Suppressor macrophage (primary cell): ENCODE measurements at places on chromosomes 11 and 22.

- no peak for DNase-seq
Observed at GRCh38 chr11:58796333-58796732, 48.2 kb downstream of the GLYATL2 start.

- no peak for DNase-seq
Observed at GRCh38 chr11:82858133-82858532, 42.1 kb downstream of the PRCP start.

DNA sequence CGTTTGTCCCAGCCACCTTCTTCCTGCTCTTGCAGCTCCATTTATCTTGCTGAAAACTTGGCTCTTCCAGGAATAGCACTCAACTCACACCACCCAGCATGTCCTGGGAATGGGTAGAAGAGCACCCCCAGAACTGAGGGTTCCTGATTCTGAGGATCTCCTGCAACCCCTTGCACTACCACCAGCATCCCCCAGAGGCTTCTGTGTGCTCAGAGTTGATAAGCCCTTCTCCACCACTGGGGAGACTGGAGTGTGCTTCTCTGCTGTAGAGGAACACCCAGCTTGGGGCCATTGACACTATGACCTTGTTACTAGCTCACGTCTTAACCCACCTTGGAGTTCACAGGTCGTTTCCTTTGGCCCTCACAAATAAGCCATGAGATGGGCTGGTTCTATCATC lies 121.0 kb downstream of the GRIK4 start:
- DNase-seq = no peak

- DNase-seq = peak; percentile 14
Observed at GRCh38 chr11:13271060-13271693, 6.4 kb upstream of the BMAL1 start.

GRCh38 chr11:121460941-121461514 lies 8.3 kb upstream of the SORL1-AS1 start:
- DNase-seq = no peak

DNA sequence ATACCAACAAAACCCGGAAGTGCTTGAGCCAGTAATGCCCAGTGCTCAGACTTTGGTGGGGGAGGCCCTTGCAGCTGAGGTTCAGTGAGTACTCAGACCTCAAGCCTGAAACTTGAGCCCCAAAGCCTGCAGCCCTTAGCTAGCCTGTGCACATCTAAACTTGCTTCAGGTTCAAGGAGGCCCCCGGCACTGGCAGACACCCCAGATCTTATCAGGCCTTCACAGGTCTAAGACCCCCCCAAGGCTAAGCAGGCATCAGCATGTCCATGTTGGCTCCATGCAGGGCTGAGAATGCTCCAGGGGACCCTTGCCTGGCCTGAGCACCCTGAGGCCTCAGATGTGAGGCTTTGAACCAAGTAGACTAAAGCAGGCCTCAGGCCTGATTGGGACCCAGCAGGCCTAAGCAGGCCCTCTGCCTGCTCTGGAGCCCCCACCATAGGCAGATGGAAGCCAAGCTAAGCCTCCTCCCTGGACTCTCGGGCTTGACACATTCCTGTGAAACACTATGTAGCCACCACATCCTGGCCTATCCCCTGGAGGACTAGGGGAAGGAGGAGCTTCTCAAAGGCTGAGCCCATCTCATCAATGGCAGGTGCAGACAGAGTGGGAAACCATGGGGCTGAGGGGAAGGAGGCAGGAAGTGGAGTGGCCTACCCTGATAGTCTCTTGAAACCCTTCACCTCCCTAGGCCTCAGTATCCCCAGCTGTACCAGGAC lies 1.2 kb upstream of the CASTOR1 start:
- DNase-seq = no peak

DNA sequence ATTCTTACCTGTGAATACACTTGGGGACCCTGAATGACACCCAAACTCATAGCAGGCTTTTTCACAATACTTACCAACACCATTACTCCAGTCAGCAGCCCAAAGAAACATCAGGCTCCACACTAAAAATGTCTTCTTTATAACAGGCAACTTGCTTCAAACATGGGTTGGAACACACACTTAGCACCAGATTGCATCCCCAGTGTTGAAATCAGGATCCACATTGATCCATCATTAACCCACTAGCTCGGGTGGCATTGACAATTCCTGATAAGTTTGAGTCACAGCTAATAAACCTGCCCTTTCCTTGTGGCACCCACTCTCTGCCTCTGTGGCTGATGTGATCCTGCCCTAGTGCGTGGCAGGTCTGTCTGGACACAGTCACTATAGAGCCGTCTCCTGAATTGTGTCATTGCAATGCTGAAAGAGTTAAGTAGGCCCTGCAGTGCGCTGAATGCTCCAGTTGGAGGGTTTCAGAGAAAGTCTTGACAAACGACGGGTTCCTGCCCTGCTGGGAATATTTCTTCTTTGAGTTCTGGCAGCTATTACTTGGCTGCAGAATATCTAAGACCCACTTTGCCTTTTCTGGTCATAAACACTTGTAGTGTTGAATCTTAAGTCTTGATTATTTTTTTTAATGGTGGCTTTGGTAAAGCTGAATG lies 19.6 kb upstream of the C11orf96 start:
- no peak for DNase-seq

DNA sequence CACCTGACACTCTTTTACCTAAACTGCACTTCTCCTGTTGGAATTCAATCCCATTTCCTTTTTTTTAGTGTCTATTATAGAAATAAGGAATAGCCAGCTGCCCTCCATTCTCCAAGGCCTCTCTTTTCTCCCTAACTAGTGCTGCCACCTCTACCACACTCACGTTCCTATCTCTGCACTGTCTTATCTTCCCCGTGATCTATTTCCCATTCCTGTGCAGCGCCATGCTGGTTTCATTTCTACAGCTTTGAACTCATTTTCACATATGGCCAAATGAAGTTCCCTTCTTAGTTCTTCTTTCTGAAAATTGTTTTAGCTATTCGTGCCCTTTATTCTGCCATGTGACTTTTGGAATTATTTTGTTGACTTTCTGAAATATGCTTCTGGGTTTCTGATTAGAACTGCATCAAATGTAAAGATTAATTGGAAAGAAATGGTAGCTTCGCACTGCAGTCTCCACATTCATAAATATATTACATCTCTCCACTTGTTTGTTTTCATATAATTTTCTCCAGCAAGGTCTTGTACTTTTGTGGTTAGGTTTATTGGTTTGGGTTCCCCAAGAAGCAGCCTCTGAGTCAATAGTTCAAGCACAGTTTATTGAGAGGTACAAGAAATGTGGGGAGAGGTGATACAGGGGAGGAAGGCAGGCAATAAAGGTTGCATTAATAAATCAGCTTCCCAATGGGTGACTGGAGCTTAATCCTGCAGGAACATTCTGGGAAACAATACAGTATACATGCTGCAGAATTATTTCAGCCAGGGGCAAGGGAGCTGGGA lies 43.7 kb upstream of the DRD2 start:
- no peak for DNase-seq

DNA sequence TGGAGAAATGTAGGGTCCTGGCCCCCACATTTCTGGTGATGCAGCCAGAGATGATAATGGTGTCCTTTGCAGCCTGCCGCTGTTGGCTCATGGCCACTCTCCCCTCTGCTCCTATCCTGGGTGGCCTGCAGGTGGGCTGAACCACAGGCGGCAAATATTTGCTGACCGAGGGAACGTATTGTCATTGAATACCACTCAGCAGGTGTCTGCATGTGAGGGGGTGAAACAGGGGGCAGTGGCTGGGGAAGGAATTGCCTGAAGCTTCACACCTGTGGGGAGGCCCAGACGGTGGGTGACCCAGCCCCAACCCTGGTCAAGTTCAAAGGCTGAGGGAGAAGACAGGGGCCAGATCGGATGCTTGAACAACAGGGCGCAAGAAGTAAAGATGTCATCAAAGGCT lies 73.3 kb upstream of the WNT11 start:
- DNase-seq = no peak

- DNase-seq = no peak
Observed at GRCh38 chr11:83709434-83709833, 423.3 kb upstream of the CCDC90B start.

DNA sequence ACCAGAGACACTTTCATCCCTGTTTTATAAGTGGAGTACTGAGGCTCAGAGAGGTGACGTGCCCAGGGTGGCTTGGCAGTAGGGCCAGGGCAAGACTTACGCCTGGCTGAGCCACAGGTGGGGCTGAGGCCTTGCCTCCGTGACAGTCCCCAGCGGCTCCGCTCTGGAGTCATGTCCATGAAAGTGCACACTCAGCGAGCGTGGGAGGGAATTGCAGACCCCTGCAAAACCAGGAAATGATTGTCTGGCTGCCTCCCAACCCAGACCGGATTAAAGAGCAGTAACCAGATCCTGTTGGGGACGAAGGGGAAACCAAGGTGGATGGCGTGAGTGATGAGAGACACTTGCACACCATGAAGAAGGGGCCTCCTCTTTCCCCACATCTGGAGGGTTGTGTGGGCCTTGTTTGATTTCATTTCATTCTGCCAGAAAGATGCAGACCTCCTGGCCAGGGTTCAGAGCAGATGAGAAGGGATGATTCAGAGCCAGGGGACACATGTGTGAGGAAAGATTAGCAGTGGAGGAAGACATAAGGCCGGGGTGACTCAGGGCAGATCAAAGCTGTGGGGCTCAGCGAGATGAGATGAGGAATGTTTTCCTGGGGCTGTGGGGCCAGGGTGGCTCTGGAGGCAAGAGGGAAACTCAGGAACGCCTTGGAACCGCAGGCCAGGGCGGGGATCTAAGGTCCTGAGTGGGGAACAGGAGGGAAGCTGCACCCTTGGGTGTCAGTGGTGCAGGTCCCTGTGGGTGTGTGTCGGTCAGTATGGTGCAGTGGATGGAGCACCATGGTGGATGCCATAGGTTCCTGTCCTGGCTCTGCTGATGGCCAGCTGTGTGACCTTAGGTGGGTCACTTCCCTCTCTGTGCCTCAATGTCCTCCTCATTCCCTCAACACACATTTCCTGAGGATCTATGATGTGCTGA lies 29.9 kb upstream of the LRRC32 start:
- peak; percentile 81 for DNase-seq

GRCh38 chr22:27045103-27045947 lies 387.9 kb downstream of the MIAT start:
- DNase-seq = peak; percentile 12

- no peak for DNase-seq
Observed at GRCh38 chr11:100830978-100831732, 144.1 kb downstream of the ARHGAP42 start.

DNA sequence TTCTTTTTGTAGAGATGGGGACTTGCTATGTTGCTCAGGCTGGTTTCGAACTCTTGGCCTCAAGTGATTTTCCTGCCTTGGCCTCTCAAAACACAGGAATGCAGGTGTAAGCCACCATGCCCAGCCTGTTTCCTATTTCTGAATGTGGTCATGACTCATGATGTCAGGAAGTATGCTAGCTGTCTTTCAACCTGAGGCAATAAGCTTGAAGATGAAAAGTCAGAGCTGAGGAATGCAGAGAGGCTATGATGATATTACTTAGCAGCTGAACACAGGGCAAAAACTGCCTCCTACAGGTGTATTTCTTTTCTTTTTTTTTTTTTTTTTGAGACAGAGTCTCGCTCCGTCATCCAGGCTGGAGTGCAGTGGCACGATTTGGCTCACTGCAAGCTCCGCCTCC lies 9.0 kb upstream of the NUCB2 start:
- DNase-seq = no peak

DNA sequence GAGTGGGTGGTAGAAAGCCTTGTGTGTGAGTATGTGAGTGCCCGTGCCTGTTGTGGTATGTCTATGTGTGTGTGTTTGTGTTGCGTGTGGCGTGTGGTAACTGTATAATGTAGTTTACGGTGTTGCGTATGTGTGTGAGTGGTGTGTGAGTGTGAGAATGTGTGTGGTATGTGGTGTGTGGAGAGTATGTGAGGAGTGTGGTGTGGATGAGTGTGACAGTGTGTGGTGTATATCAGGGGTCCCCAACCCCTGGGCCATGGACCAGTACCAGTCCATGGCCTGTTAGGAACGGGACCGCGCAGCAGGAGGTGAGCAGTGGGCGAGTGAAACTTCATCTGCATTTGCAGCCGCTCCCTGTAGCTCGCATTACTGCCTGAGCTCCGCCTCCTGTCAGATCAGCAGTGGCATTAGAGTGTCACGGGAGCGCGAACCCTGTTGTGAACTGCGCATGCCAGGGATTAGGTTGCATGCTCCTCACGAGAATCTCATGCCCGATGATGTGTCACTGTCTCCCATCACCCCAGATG lies 5.7 kb downstream of the UPK3A start:
- DNase-seq = no peak

DNA sequence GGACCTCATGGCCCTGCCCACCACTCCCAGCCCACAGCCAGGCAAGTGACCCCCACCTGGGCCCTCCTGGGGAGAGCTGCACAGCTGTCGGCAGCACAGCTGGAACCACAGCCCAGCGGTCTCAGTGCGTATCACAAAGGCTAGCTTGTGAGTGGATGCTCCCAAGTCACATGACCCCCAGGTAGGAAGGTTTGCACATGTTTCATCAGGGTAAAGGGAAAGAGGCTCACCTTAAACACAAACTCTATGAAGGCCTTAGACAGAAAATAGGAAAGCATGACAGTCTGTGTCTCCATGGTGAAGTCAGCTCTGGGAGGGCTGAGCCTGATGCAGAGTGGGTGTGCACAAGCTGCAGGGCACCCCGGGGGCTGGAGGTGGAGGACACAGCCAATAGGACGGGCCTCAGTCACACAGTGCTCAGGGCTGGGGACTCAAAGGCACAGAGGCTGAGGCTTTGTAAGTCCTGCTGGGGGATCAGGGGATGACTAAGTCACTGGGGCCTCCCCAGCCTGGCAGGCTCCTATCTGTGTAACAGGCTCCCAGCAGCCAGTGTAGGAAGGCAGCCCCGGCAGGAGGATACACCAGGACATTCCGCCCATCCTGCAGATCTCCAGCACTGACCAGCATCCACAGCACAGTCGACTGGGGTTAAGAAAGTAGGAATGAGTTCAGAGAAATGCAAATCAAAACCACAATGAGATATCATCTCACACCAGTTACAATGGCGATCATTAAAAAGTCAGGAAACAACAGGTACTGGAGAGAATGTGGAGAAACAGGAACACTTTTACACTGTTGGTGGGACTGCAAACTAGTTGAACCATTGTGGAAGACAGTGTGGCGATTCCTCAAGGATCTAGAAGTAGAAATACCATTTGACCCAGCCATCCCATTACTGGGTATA lies 22.0 kb downstream of the CELSR1 start:
- no peak for DNase-seq

- DNase-seq = no peak
Observed at GRCh38 chr11:94671553-94672366, 96.4 kb upstream of the AMOTL1 start.

GRCh38 chr22:17412232-17412631 lies 43.0 kb downstream of the CECR2 start:
- no peak for DNase-seq

GRCh38 chr22:27796829-27797519 lies 4.6 kb downstream of the MN1 start:
- no peak for DNase-seq

DNA sequence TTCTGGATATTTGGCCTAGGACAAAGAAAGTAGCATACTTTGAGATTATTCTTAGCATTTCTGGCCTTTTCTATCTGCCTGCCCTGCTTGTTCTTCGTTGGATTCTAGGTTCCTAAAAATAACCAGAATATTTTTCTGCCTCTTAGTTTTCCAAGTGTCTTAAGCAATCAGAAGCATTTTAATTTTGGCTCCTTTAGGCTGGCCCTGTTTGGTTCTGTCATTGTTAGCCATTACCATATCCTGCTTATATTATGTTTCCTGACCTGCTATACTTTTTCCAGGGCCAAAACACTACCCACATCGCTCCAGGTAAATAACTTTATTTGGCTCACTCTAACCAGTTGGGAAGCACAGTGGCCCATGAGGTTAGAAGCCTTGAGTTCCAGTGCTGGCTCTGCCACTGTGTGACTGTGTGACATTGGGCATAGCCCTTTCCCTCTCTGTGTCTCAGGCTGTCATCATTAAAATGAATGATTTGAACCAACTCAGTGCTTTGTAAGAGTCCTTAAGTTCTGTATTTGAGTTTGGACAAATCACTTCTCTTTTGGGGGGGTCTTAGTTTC lies 91.1 kb downstream of the STIM1 start:
- no peak for DNase-seq

- DNase-seq = peak; percentile 24
Observed at GRCh38 chr11:96293598-96294021, 49.4 kb downstream of the MAML2 start.
